ENCODE measurements at places on chromosomes 5 and 9.

DNA sequence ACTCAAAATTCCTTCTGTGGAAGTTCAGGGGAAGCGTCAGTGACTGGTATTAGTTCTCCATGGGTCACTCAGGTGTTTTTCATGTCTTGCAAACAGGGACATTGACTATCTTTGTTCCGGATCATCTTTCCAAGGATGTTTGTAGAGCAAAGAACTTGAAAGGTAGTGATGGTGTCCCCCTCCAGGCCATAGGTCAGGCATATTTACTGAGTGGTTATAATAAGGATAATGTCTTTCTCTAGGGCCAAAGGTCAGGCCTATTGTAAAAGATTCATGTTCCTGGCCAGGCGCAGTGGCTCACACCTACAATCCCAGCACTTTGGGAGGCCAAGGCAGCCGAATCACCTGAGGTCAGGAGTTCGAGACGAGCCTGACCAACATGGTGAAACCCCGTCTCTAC lies 614.8 kb downstream of the KIF4B start:
- no peak for DNase-seq

GRCh38 chr5:93674138-93674537 lies 67.3 kb downstream of the POU5F2 start:
- no peak for DNase-seq

DNA sequence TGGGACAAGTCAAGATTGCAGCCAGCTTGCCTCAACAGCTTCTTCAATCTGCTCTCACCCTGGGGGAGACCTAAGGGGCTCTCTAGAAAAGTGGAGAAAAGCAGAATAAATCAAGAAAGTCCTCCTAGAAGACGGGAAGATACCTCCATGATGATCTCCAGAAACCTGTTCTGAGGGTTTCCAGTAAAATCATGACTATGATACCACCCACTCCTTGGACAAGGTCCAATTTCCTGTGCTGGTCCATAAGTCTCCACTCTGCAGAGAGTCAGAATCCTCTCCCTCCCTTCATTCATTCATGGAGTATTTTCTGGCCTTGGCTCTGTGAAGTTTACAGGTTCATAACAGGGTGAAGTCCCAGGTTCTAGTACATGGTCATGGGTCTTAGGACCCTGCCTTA lies 168.6 kb downstream of the SLC12A2 start:
- DNase-seq: no peak

GRCh38 chr9:72952914-72953313 lies at the start of gene ALDH1A1:
Gene ALDH1A1, minus strand, starts transcription at chr9:72953053. Its CDS starts 53 bp downstream, at chr9:72953000.
- DNase-seq: no peak

GRCh38 chr9:70413464-70413798 lies 1.0 kb downstream of the KLF9 start:
- DNase-seq: peak; percentile 61

DNA sequence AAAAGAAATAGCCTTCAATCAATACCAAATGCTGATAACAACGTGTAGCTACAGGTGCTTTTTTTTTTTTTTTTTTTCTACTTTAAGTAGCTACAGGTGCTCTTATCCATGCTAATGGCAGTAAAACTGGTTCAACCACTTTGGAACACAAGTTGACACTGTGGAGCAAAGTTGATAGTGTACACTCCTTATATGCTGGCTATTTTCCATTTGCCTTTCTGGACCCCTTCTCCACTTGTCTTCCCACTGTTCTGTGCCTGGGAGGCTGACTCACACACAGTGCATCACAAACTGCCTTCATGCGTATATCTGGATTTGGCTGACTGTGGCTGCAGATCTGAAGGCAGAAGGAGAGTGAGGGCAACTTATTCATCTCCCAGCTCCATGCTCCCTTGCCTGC lies 247.9 kb downstream of the MSX2 start:
- no peak for DNase-seq

Data from stimulated activated CD4-positive, alpha-beta T cell treated with anti-CD3 and anti-CD28 coated beads, Interleukin-12 subunit alpha, Interleukin-12 subunit beta, amount 100 ng/mL, for 48 hours (primary cell).